ENCODE measurements at places on chromosomes 12 and 14.

GRCh38 chr12:60689137-60689536 lies 1093.3 kb downstream of the SLC16A7 start:
- DNase-seq = no peak

- no peak for DNase-seq
These were observed 36.6 kb upstream of the KRT77 start for GRCh38 chr12:52739963-52740362.

GRCh38 chr14:101781240-101782061 lies 19.9 kb downstream of the PPP2R5C start:
- no peak for DNase-seq

DNA sequence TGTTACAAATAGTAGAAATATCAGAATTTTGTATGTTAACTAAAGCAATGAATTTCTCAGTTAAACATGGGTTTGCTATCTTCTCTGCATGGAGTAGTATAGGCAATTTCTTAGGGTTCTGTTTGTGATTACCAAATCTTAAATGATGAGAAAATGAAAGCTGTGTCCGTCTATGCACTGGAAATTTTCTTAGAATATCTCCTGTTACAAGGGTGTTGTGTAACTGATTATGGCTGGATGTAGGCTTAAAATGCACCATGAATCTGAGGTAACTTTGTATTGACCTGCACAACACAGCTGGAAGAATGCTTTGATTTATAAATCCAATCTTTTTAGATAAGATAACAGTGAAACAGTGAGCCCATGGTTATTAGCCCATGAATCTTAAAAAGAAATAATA lies 17.8 kb downstream of the TRIP11 start:
- no peak for DNase-seq

DNA sequence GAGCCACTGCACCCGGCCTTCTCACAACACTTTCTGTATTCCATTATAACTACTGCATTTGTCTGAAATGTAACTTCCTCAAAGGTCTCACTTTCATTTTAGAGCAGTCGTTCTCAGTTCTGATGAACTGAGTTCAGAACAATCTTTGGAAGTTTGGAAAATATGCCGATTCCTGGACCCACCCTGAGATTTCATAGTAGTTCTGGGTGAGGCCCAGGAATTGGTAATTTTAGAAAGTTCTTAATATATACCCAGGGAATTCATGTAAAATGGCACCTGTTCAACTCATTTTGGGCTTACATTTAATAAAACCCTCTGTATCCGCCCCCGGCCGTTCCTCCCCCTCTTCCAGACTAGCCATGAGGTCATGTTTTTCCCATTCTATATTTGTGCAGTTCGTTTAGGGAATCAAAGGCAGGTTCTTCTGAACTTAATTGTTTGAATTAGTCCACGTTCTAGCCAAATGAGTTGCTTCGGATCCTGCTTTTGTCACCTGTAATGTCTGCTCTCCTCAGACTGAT lies 5.9 kb downstream of the GSG1 start:
- no peak for DNase-seq

- DNase-seq = no peak
These were observed 164.2 kb downstream of the SSPN start for GRCh38 chr12:26359576-26359975.

GRCh38 chr12:89707703-89708564 lies 704 bp downstream of the ATP2B1 start:
- DNase-seq = peak; percentile 20

DNA sequence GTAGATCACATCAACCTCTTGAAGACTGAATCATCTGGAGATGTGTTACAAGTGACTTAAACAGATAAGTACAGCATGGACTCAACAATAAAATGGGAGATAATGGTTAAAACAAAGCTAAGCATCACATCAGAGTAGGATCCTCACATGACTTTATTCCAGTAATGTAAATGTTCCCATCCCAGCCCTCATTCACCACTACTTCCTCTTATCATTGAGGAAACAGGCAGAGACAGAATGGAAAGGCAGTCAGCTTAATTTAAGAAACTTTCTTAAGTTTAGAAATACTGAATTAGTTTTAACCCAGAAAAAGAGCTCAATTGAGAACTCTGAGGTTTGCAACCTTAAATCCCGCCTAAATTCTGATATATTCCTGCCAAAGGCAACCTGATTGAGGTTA lies 1.2 kb upstream of the ALG10 start:
- DNase-seq = no peak

DNA sequence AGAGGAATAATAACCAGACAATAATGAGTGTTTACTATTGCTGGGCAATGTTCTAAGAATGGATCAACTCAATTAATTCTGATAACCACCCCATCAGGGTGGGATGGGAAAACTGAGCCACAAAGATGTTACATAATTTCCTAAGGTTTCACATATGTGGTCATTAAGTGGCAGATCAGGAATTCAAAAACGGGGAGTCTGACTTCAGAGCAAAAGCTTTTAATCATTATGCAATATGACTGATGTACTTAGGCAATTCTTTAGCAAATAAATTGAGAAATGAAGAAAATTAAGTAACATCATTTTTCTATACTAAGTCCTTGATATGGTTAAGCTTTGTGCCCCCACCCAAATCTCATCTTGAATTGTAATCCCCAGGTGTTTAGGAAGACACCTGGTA lies 53.4 kb downstream of the PLCZ1 start:
- DNase-seq = no peak

- DNase-seq = no peak
These were observed 139.0 kb upstream of the LHX5 start for GRCh38 chr12:113610698-113611097.

All from stimulated activated CD4-positive, alpha-beta T cell treated with anti-CD3 and anti-CD28 coated beads, Interleukin-15, amount 100 ng/mL, for 48 hours (primary cell).